ENCODE measurements at places on chromosomes 5 and 9.

DNA sequence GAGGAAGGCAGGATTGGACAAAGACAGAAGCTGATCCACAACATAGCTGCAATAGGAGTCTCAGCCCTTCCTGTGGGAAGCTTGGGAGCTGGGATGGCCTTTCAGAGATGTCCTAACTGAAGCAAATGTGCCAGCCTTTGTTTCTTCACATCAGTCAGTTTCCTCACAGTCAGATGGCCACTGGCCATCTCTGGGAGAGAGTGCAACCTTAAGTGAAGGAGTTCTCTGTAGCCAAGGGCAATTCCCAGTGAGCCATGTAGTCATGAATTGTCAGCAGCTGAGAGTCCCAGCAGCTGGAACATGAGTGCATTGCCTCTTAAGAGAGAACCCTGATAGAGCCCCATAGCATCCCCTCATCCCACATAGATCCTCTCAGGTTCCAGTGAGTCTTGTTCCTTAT lies 89.1 kb upstream of the LIFR start:
- DNase-seq = no peak

GRCh38 chr5:154858972-154859871 lies 795 bp downstream of the CNOT8 start:
- peak; percentile 31 for DNase-seq

GRCh38 chr5:132067941-132068808 lies 5.4 kb upstream of the CSF2 start:
- no peak for DNase-seq

DNA sequence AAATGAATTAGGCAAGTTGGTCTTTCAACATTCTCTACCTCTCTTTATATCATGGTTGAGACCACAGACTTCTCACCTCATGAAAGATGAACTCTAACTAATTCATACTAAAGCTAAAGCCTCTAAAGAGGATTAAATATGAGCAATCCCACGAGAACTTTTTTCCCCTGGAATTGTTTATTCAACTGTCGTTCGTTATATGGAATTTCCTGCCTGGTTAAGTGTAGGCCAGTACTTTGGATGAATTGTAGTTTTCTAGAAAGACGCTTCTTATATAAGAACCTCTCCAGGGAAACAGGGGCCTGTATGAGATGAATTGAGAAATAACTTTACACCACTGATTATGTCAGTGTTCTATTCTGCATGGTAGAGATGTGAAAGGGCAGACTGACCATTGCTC lies 42.9 kb downstream of the PDCD1LG2 start:
- DNase-seq = no peak

DNA sequence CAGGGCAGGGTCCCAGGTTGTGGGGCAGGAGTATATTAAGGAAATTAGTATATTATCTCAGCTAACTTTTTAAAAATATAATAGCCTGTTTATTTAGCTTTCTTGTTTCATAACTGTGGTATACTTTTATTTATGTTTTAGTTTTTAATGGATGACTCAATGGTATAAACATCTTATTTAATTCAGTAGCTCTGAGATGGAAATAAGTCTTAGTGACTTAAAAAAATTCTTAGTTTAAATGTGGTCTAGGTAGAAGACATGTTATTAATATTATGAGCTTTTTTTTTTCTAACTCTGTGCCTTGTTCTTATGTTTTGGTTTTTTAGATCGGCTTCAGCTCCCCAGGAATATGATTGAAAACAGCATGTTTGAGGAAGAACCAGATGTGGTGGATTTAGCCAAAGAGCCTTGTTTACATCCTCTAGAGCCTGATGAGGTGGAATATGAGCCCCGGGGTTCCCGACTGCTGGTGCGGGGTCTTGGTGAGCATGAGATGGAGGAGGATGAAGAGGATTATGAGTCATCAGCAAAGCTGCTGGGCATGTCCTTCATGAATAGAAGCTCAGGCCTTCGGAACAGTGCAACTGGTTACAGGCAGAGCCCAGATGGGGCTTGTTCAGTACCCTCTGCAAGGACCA lies 43.1 kb downstream of the LNPEP start:
- DNase-seq = no peak

Data from CD4-positive, alpha-beta T cell treated with Interleukin-6 at 100 ng/mL for 8 hours (primary cell).